ENCODE measurements at places on chromosomes 5 and 9.

DNA sequence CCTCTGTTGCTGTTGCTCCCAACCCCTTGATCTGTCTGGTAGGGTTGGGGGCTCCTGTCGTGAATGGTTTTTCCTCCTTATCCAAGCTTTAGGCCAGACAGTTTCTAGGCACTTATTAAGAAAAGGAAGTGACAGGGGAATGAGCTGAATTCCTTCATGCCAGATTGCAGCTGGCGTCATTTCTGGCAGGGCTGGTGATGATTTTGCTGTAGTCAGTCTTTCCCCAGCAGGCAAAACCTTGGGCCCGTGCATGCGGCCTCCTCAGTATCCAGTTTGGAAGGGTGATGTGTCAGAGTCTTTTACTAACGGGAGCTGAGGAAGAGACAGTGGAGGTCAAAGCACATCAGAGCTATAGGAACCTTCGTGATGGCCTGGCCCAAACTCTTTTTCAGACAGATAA lies 58.8 kb downstream of the COL27A1 start:
- DNase-seq = no peak

- no peak for DNase-seq
These were observed 105.3 kb upstream of the PIK3R1 start for GRCh38 chr5:68110264-68110663.

- no peak for DNase-seq
These were observed 82.9 kb upstream of the VCAN start for GRCh38 chr5:83388608-83389007.

DNA sequence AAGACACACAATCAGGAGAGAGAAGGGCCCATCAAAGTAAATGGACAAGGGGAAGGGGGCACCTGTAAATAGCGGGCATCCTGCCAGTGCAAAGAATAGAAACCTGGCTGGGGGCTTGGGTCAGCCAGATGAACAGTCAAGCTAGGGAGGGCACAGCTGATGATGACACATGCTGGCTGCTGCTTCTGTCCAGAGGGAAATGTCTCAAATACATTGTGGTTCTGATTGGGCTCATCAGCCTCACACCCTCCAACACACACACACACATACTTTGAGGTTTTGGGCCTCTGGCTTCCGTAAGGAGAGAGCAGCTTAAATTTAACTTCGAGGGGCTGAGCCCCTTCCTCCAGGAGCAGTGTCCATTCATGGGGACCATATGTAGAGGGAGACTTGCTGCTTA lies 27.6 kb upstream of the SPATA31E1 start:
- no peak for DNase-seq

GRCh38 chr9:138061631-138062030 lies 184.0 kb downstream of the CACNA1B start:
- DNase-seq = no peak
